ENCODE measurements at places on chromosomes 5 and 9.

DNA sequence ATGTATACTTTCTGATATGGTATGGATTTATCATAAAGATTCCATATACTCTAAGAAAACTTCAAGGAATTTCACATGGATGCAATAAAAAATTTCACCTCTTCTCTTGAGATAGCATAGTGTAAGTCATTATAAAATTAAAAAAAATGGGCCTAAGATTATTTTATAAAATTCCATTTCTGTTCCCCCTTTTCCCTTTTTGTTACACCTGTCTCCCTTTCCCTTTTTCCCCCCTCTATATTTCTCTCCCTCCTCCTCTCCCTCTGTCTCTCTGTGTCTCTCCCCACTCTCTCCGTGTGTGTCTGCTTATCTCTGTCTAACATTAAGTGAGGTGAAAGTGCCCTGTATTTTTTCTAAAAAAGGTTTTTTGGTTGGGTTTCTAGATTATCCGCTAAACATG, 180.2 kb downstream of the NIPBL start:
- no peak for DNase-seq

DNA sequence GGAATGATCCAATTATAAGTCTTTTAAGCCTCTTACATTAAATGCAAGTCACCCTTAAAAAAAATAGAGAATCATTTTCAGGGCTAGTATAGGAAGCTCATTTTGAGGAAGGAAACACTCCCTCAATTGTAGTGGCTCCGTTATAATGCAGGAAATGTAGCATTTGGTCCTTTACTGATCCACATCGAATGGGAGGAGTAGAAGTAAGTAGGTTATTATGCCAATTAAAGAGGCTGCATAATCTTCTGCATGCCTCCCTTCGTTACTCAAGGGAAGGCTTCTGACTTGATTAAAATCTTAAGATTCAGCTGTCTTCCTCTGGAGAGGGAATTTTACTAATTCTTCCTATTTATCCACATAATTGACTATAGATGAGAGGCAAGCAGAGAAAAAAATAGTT, 579.2 kb upstream of the COX7C start:
- DNase-seq, result no peak

DNA sequence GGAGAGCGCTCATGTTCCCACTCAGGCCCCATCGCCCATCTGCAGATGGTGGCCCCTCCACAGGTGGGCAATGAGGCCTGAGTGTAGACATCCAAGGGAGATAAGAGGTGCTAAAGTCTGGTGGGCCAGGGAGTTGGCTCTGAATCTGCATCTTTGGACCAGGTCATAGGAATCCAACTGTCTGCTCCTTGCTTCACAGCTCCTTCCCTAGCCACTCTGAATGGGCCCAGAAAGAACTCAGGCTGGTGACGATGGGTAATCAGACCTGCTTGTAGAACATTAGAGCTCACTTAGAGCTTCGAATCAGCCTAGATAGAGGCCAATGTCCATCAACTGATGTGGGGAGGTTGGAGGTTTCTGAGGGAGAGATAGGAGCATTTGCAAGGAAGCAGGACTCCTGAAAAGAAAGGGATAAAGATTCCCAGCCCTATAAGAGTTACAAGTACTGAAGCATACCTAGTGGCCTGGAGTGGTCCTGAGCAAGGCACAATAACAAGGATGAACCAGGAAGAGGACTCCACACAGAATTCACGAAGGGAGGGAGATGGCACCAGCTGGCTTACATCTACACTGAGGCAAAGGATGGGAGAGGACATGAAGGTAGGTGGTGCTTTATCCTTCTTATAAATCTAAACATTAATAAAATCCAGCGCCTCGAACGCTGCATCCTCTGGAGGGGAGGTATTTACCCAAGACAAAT, 132.8 kb upstream of the ALDH1B1 start:
- DNase-seq, result no peak

- no peak for DNase-seq
These were observed 93.2 kb upstream of the RAPGEF1 start for GRCh38 chr9:131833083-131833482.

DNA sequence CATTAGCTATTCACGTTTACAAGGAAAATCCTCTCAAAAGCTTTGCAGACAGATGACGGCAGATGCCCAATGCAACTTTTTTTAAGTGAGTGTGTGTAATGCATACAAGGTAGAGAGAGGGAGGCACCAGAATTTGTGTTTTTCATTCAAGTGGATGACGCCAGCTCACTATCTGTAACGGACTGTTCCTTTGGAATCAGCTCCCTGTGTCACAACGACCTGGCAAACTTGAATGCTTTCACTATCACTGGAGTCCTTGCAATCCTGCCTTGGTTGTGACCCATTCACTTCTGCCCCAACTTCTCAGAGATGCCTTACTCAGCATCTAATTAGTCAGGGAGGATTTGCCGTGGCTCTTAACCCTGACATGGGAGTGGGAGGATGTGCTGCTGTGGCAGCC, 148.5 kb downstream of the BNC2 start:
- no peak for DNase-seq

GRCh38 chr5:82806513-82806912, 270.7 kb downstream of the TMEM167A start:
- no peak for DNase-seq
